CD4-positive, alpha-beta T cell (primary cell): ENCODE measurements at places on chromosomes 12 and 14. TPM values are rescaled to one million over a fixed set of nuclear protein-coding genes. Genes with fewer than 3 reads are reported as not detected.

Gene KLRB1
- 56.2 TPM for total RNA-seq

Gene FGF23
- not detected for total RNA-seq

Gene SIRT4
- not detected for total RNA-seq

Gene CMA1
- not detected for total RNA-seq

Gene EML1
- total RNA-seq: 0.59 TPM

Gene SLC39A5
- not detected for total RNA-seq

Gene RTL1
- not detected for total RNA-seq

Gene RERGL
- total RNA-seq: not detected

Gene GALNT16
- total RNA-seq: not detected

Gene TAS2R14
- total RNA-seq: 0.91 TPM

Gene ISCU
- 269 TPM for total RNA-seq

Gene COL2A1
- total RNA-seq: not detected

Gene HHIPL1
- total RNA-seq: not detected

Gene FOXA1
- total RNA-seq: not detected

Gene FGF6
- not detected for total RNA-seq

Gene A2M
- total RNA-seq: not detected

Gene KDM2B
- total RNA-seq: 62.6 TPM

Gene MGST1
- total RNA-seq: 1.4 TPM

Gene PRR4
- total RNA-seq: not detected

Gene AQP5
- total RNA-seq: not detected

Gene PCK2
- total RNA-seq: 7.4 TPM

Gene SMOC1
- not detected for total RNA-seq

Gene DACT1
- 1.3 TPM for total RNA-seq

Gene NRXN3
- not detected for total RNA-seq
